DMS79 treated with DMSO at 0.1 percent for 48 hours (cell line): ENCODE measurements at places on chromosomes 13 and 19.

- DNase-seq, result peak; percentile 53
Measured at GRCh38 chr19:48714759-48715675, 4.5 kb downstream of the MAMSTR start.

GRCh38 chr19:48795685-48796070 is 15.2 kb downstream of the BCAT2 start:
- no peak for DNase-seq

DNA sequence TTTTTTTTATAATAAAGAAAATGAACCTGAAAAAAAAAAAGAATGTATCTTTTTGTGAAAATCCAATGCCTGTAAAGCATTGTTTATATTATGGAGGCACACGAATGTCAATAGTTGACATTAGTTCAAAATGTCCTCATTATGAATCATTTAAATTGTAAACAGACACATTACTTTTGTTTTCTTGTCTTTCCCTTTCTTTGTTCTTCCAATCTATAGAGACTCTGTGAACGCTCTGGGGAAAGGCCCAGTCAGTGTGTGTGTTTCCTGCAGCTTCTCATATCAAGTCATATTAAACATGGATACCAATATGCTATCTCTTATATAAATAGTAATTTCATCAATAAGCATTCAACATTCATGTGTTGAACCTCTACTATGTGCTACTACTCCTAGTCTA is 193.1 kb downstream of the KCTD12 start:
- no peak for DNase-seq

- DNase-seq, result peak; percentile 36
Measured at GRCh38 chr13:46160065-46160464, 21.9 kb downstream of the LCP1 start.

DNA sequence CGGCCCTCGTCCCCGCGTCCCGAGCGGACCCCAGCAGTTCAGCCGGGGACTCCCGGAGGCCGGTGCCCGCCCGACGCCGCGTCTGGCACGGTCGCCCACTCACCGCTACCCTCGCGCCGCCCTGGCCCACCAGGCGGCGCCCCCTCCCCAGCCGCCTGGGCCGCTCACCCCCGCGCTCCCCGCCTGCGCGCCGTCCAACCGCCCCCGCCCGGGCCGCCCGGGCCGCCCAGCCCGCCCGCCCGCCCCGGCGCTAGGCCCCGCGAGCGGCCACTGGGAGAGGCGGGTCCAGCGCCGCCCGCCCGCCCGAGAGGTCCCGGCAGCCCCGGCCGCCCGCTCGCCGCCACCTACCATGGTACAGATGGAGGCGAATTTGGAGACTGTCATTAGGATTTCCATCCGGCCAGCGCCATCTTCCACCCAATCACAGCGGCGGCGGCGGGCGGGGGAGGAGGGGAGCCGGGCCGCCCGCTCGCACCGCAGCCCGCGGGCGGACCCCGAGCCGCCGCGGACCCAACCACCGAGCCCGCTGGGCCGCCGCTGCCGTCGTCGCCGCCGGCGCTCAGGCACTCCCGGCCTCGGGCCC is at the start of gene USP12:
TSS of gene USP12 (minus strand) at position 568 of the 583 bp plus-strand sequence. CDS start at position 396, 172 bp downstream.
- DNase-seq, result peak; percentile 22

DNA sequence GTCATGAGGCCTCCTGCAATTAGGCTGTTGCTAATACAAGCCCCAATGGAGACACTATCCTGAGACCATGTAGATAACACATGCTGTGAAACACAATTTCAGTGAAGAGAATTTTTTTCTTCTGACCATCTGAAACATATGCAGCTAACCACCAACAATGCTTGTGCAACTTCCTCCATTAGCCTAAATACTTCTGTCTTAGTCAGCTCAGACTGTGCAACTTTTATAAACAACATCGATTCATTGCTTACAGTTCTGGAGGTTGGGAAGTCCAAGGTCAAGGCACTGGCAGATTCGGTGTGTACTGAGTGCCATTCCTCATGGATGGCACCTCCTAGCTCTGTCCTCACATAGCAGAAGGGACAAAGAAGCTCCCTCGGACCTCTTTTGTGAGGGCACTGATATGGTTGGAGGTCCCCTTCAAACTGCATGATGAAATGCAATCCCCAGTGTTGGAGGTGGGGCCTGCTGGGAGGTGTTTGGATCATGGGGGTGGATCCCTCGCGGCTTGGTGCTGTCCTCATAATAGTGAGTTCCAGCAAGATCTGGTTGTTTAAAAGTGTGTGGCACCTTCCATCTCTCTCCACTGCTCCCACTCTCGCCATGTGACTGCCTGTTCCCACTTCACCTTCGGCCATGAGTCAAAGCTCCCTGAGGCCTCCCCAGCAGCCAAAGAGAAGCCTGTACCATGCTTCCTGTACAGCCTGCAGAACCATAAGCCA is 27.7 kb downstream of the STK24 start:
- no peak for DNase-seq

DNA sequence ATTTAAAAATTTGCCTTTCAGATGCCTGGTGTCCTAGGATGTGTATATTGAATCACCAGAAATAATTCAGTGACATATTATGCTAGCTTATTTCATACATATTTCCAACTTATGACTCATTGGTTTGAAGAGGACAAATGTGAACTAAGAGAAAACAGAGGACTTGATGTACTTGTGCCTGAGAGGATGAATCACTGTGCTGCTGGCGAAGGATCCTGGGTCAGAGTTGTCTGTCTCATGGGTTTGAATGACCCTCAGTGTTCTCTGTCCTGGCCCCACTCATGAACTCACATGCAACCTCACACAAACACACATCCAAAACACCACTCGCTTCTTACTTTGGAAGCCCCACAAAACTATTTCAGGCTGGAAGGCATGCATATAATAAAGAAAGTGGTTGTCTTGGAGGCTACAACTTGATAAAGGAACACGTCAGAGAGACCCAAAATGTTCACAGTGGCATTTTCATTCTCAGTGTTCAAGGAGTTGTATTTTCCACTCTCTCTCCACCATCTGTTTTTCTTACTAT is 129.0 kb upstream of the SPRY2 start:
- no peak for DNase-seq

- no peak for DNase-seq
Measured at GRCh38 chr19:3440082-3440481, 40.2 kb downstream of the SMIM24 start.
